ENCODE measurements at places on chromosomes 7 and 10.

DNA sequence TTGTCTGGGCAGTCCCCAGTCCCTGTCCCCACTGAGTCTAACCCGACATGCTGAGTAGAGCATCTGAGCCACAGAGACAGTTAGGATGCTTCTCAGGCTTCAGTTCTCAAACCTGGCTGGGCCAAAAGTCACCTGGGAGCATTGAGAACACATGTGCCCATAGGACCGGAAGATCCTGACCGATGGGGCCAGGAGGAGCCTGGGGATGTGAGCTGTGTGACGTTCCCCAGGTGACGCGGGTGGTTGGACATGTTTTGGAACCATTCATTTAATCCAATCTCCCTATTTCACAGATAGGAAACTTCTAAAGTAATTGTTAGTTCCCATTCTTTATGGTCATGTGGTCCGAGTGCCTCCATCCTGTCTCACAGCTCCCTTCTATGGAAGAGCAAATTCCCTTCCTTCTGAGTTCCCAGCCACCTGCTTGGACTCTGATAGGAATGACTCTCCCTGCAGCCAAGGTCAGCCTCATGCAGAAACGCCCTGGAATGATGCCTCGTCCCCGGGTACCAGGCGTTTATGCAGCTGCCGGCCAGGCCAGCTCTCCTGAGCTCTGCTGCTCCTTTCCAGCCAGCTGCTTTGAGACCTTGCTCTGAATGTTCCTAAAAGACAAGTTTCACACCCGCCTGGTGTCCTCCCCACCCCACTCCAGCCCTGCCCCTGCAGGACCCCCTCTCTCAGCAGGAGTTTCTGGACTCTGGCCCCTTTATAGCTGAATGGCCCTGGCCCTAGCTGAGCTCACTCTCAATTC is 166.5 kb upstream of the RHEB start:
- DNase-seq: no peak

- DNase-seq: no peak
Measured at GRCh38 chr10:90856964-90857634, 740 bp downstream of the HTR7 start.

DNA sequence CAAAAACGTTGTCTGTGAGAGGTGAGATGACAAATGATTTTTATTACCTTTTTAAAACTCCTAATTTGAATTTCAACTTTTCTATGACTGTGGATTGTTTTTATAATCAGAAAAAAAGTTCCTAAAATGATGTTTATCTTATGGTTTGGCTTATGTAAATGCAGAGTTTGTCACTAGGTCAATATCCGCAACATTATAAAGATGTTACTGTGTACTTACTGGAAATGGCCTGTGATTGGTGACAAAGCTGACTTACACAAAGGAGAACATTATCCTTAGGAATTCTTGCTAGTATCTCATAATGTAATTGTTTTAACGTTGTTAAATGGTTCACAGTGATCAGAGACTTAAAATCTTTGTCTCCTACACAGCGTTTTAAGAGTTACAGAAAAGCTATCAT is 79.0 kb downstream of the SDK1 start:
- no peak for DNase-seq

DNA sequence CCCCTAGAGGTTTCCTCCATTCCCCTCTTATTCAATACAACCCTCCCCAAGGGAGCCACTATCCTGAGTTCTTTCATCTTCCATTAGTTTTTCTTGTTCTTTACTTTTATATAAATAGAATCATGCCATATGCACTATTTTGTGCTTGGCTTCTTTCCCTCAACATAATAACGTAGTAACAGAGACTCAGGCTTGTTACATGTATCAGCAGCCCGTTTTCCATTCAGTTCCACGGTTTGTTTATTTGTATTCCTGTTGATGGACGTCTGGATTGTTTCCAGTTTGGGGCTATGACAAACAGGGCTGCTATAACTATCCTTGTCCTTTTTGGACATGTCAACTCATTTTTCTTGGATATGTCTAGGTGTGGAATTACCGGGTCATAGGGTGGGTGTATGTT is 264.4 kb upstream of the MKI67 start:
- DNase-seq: no peak

- no peak for DNase-seq
Measured at GRCh38 chr7:157219154-157219553, 80.4 kb downstream of the UBE3C start.

DNA sequence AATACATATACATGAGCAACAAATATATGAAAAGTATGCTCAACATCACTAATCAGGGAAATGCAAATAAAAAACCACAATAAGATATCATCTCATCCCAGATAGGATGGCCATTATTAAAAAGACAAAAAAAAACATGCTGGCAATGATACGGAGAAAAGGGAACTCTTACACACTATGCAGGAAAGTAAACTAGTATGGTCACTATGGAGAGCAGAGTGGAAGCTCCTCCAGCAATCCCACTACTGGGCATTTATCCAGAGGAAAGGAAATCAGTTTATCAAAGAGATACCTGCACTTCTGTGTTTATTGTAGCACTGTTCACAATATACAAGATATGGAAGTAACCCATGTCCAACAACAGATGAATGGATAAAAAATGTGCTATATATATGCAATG is 217.5 kb downstream of the SDK1 start:
- DNase-seq: no peak

- no peak for DNase-seq
Measured at GRCh38 chr7:81949306-81949705, 179.5 kb upstream of the HGF start.

DNA sequence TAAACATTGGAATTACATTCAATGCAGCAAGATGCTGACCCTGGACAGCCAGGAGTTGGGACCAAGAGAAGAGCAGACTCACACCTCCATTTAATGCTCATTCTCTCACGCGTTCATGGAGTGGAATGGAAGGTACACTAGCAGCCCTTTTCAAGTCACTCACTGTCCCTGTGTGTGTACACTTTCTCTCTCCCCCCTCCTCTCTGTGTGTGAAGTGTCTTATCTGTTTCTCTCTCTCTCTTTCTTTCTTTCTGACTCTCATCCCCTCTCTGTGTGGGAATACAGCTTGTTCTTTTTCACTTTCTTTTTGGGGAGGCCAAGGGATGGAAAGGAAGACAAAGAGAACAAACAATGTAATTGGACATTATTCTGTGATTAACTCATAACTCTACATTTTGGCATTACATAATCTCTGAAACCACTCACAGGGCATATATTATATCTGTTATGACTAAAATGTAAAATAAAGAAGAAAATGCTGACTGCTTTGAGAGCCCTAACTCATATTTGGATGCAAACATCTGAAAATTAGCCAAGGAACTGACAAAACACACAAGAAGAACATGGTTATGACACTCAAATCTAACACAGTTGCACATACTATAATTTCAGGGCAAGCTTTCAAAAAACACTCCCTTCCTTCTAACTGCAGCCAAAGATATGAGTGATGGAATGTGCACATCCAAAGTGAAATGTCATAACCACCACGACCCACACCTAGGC is 188.8 kb downstream of the PARD3 start:
- no peak for DNase-seq

DNA sequence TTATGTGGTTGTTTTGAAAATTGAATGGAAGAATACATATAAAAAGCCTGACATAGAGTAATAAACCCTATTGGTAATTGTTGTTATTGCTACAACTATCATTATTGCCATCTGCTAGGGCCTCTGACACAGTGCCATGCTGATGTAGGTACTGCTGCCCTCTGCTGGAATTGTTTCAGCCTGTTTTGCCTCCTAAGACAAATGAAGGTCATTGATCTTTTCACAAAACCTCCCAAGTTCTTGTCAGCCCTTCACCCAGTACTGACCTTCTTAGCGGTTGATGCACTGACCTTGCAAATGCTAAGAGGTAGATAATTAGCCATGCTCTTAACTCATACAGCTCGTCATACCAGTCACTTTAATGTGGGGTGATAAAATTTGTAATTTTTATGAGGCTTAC is 975.2 kb downstream of the SORCS1 start:
- peak; percentile 13 for DNase-seq

DNA sequence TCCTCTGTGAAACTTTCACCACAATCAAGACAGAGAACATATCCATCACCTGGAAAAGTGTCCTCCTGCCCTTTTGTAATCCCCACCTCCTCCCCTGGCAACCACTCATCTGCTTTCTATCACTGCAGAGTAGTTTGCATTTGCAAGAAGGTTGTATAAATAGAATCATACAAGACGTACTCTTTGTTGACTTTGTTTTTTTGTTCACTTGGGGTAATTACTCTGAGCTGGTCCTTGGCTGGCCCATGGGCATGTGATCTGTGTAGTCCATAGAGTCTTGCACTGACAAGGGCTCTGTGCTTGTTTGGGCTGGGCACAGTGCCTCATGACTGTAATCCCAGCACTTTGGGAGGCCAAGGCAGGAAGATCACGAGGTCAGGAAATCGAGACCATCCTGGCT is 7.8 kb upstream of the HACD1 start:
- DNase-seq: no peak

- DNase-seq: no peak
Measured at GRCh38 chr10:31320550-31321211, 1.7 kb downstream of the ZEB1 start.

DNA sequence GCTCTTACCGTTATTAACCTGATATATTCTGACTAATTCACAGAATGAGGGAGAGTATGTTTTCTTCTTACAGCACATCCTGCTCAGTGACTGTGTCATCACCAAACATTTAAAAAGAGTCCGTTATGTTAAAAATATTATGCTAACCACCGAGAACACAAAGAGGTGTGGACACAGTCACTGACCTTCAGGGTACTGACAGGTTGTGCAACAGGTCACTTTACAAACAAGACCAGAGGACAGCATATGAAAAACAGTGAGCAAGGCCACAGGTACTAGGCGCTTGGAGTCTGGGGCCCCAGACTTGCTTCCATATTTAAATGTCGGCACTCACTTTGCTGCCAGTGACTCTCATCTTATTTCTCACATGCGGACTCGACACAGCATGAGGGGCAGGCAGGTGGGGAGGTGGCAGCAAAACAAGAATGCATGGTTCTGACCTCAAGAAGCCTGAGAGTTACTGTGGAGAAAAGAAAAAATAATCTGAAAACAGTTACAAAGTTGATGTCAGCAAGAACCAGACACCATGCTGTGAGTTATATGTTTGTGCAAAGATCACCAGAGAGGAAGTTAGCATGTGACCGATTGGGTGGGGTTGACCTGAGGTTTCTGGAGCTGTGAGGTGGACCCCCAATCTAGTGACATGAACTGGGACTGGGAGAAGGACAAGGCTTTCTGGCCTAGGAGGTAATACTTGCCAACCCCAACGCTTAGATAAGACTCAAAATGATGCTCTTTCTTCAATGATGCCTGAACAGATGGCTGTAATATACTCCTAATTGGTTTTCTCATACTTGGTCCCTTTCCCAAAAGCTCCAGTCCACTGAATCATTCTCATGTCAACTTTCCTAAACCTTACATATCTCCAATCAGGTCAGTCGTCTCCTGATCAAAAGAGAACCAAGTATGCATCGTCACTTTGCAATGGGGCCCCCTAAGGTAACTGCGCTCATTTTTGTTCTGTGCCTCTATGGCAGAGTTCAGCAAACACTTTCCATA is 102.4 kb downstream of the HIPK2 start:
- DNase-seq: peak; percentile 40

GRCh38 chr7:156759143-156759542 is 118.6 kb downstream of the RNF32 start:
- no peak for DNase-seq

DNA sequence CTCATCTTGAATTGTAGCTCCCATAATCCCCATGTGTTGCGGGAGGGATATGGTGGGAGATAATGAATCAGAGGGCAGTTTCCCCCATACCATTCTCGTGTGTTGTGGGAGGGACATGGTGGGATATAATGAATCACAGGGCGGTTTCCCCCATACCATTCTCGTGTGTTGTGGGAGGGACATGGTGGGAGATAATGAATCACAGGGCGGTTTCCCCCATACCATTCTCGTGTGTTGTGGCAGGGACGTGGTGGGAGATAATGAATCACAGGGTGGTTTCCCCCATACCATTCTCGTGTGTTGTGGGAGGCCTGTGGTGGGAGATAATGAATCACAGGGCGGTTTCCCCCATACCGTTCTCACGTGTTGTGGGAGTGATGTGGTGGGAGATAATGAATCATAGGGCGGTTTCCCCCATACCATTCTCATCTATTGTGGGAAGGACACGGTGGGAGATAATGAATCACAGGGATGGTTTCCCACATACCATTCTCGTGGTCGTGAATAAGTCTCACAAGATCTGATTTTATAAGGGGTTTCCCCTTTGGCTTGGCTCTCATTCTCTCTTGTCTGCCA is 271.0 kb downstream of the MAD1L1 start:
- peak; percentile 70 for DNase-seq

Data from inflammatory macrophage treated with lipopolysaccharide for 4 hours (primary cell).